Fibroblast of mammary gland (primary cell): ENCODE measurements at places on chromosomes 5 and 9.
A peak's percentile ranks its signal among the peaks of the same experiment; 100 is the strongest.

GRCh38 chr9:15116130-15116580 lies 190.9 kb downstream of the TTC39B start:
- DNase-seq, result no peak

DNA sequence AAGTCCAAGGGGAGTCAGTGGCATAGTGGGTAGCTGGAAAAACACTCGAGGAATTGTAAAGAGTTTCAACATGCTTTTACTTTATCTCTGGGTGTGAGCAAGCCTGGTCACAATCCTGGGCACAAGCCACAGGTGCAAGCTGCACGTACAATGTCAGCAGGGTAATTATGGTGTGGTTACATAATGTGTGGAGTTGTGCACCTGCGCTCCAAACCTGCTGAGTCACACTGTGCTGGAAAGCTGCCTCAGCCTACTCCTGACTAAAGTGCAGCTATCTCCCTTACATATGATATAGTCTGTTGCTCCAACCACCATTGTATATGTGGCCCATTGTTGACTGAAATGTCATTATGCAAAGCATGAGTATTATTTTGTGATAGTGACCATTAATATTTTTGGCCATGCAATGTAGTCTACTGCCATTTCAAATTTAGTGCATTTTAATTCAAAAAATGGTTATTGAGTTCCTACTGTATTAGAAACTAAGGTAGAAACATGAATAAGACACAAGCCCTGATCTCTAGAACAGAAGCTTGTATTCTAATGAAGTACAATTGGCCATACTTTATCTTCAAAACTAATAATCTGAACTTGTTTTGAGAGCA lies 160.9 kb upstream of the SLC30A5 start:
- peak; percentile 27 for DNase-seq

- peak; percentile 76 for DNase-seq
These were observed 130.6 kb downstream of the MYO10 start for GRCh38 chr5:16805486-16805885.

- no peak for DNase-seq
These were observed 141.4 kb upstream of the LMX1B start for GRCh38 chr9:126472198-126472947.
